ENCODE measurements at places on chromosomes 7 and 10.

GRCh38 chr10:60479305-60480020 lies 89.8 kb upstream of the ANK3 start:
- no peak for DNase-seq

DNA sequence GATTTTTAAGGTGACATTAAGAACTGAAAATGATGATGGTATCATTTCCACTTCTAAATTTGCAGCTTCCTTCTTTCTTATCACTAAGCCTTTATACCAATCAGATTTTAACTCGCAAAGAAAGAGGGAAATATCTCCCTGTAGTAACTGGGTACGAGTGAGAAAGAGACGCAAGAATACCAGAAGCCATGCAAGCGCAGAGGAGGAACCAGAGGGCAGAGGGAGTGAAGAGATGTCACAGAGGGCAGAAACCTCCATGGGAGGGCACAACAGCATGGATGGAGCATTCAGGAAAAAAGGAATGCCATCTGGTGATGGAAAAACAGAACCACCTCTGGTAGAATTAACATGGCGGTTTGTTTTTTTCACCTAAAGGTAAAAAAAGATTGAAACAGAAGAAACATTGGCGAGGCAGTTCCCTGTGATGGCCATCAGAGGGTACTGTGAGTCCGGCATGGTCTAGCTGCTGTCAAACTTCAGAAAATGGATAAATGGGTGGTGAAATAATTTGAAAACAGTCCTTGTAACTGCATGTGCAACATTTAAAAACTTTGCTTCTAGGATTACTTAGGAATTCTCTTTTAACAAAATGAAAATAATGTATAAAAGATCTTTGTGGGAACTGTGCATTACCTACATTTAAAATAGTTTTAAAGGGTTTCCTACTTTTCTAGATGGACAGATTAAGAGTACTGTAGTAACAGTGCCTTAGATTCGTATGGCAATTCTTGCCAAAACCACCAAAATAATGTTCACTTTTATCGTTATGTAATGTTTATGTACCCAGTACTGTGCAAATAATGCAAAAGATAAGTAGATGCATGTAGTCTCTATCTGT lies 91.8 kb downstream of the ARHGAP12 start:
- DNase-seq = no peak

GRCh38 chr10:89894051-89894450 lies 192.7 kb downstream of the KIF20B start:
- no peak for DNase-seq

GRCh38 chr10:102159051-102159597 lies 6.9 kb downstream of the NOLC1 start:
- DNase-seq = no peak

DNA sequence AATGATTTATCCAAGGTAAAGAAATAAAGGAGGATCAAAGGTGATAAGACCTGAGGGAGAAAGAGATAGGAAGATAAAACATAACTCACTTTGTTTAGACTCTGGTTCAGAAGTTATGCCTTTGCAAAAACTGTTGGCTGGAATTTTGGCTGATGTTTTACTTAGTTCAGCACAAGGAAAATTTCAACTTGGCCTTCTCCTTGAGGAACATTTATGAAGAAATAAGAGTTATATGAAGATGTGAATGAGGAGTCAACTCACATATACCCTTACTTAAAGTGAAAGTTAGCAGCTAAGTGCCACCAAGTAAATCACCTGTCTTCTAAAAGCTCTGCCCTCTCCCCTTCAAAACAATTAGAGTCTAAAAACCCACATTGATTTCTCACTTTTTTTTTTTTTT lies 39.7 kb upstream of the COL1A2 start:
- no peak for DNase-seq

DNA sequence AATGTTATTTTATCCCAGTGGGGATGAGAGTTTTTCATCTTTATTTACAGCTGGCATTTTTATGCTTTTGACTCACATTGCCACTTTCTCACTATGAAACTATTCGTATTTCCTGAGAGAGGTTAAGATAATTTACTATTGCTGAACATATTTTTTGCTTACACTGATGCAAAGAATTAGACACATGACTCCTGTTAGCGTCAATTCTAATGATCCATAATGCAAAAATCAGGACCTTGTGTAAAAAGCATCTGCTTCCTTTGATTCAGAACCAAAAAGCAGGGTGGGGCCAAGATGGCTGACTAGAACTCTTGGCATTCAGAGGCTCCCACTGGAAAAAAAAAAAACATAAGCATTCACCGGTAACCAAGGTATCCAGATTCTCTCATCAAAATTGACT lies 464.8 kb downstream of the SEMA3D start:
- DNase-seq = no peak

DNA sequence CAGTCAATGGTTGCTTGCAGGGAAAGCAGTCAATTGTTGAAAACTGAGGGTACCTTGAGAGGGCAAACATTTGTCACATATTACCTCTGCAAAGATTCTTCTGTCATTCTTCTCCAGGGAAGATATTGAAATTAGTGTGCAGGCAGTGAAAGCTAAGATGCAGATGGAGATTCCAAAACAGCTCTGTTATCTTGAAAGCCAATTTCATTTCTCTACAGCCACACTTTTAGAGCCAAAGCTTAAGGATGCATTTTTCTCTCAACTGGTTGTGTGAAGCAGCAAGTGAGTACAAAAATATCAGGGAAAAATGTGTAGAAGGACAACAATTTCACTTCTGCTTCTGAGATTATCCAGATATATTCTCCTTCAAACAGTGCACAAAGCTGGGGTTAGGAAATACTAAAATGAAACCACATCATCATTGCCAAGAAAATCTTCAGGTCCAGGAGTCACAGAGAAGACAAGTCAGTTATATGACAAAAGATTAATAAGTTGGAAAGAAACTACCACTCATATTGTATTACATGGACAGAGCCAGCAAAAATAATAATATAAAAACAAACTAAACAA lies 16.3 kb downstream of the SGMS1 start:
- DNase-seq = no peak

DNA sequence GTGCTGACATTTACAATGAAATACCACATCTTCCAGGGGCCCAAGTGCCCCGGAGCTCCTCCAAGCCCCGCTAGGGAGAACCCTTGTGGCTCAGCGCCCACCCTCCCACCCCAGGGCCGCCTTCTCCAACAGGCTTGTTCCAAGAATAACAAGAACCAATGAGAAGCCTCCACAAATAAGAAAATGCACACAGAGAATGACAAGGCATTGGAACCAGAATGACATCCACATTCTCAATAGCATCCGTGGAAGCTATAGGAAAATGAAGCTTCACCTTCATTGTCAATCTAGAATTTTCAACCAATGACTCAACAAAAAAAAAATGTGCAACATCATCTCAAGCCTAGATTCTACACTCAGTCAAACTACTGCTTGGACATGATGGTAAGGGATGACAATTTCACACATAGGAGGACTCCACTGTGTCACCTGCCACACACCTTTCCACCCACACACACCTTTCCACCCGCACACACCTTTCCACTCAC lies 50.4 kb upstream of the PPP2R2D start:
- DNase-seq = no peak

GRCh38 chr7:113764401-113765035 lies 154.3 kb downstream of the PPP1R3A start:
- no peak for DNase-seq

DNA sequence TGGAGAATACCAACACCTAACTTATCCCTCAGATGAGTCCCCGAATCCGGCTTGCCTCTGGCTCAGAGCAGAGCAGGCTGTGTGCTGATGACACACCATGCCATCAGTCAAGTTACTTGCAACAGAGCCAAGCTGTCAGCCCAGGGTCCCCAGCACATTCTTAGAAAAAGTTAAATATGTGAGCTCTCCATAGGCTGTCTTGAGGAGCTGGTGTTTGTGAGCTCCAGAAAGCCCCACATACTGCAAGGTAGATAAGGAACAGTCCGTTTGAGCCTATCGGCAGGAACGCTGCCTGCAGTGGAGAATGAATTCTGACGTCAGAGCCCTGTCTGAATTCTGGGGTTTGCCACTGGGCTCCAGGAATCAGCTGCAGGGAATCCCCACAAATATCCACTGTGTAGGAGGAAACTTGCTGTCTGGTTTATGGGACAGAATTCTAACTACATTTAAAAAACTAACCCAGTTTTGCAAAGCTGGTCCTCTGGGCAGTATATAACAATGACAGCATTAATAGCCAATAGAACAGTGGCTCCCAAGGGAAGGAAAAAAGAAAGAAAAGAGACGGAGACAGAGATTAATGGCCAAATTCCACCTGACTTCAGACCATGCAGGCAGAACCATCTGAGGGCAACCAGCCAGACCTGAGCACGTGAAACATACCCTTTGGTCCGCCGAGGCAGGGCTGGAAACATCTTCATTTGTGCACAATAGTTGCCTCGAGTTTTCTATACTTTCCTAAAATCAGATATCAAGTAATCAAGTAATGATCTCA lies 3.6 kb downstream of the SFXN4 start:
- DNase-seq = no peak

DNA sequence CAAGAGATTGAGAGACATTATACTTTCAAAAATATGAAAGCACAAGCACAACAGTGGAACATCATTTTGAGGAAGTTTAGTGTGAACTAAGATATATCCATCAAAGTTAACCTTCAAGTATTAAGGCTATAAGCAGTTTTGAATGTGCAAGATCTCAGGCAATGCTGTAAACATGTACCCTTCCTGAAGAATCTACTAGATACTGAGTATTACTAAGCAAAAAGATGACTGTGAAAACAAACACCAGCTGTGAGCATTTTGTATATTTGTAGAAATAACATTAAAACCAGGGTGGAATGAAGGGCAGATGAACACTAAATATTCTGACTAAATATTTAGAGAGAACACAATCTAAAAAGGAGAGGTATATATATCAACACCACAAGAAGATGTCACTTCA lies 41.3 kb upstream of the ADRA2A start:
- DNase-seq = no peak

GRCh38 chr7:73936967-73937366 lies 76.0 kb downstream of the TMEM270 start:
- no peak for DNase-seq

- no peak for DNase-seq
Observed at GRCh38 chr7:80155374-80155773, 20.7 kb downstream of the GNAI1 start.

DNA sequence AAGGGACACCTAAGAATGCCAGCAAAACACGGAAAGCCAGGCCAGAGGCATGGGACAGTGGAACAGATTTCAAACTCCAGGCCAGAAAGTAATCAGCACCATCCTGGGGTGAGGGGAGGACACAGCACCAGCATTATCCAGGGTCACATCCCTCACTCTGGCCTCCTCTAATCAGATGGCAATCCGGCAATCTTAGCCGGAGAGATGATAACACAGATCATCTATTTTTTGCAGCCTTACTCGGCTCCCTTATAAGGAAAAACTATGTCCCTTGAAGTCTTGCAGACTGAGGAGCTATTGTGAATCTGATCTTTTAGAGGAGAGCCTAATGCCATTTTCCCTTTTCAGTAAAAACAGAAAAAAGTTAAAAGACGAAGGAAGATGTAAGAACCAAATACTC lies 16.5 kb downstream of the TRIL start:
- no peak for DNase-seq

GRCh38 chr7:13007331-13007730 lies 319.9 kb downstream of the ARL4A start:
- DNase-seq = no peak

All from CD4-positive, alpha-beta T cell treated with Interleukin-2 at 100 ng/mL for 4 hours (primary cell).